ENCODE measurements at places on chromosomes 5 and 9.

- peak; percentile 39 for DNase-seq
Observed at GRCh38 chr5:170225326-170226128, 7.3 kb upstream of the C5orf58 start.

DNA sequence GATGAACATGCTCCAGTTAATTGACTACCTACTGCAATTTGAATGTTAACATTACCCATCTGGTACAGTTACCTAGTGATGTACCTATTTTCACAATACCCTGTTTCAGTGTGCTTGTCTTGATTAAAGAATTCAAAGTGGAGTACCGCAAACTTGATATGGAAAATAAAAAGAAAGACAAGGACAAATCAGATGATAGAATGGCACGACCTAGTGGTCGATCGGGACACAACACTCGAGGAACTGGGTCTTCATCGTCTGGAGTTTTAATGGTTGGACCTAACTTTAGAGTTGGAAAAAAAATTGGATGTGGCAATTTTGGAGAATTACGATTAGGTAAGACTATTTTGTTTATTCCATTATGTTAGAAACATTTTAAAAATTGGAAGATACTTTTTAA is 33.5 kb downstream of the CSNK1G3 start:
- DNase-seq, result no peak

- DNase-seq, result peak; percentile 18
Observed at GRCh38 chr5:16736158-16736995, 119.6 kb upstream of the RETREG1 start.

- DNase-seq, result no peak
Observed at GRCh38 chr9:35862328-35862727, 7.9 kb downstream of the OR13J1 start.

- no peak for DNase-seq
Observed at GRCh38 chr9:135267191-135267809, 179.8 kb downstream of the OLFM1 start.

Data from amniotic stem cell (primary cell).